ENCODE measurements at places on chromosomes 6 and 20. TPM values are rescaled to one million over a fixed set of nuclear protein-coding genes. Genes with fewer than 3 reads are reported as not detected.

- peak; percentile 31 for DNase-seq
Measured at GRCh38 chr20:47568019-47568418, 66.3 kb downstream of the NCOA3 start.

DNA sequence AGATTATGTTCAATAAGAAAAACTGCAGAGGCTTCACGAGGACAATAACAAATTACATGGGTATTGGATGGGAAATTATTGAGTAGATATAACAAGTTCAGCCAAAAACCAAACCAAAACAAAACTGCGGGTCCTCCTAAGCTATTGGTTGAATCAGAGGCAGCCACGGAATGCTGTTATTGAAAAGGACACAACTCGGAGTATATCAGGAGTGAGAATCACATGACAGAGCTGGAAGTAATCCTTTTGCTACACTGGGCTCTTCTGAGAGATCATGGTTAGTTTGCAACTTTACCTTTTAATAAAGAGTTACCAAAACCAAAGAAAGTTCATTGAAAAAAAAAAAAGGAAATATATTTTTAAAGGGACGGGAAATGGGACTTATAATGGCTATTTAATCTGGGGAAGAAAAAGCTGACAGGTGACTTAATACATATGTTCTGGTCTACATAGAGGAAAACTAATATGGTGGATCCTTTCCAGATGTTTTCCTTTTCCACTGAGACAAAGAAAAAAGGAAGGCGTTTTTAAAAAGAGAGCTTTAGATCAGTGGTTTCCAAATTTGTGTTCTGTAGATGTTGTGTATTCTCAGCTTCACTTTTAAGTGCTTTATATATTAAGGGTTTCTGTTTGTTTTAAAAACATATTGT is 6.9 kb upstream of the CITED2 start:
- DNase-seq = no peak

DNA sequence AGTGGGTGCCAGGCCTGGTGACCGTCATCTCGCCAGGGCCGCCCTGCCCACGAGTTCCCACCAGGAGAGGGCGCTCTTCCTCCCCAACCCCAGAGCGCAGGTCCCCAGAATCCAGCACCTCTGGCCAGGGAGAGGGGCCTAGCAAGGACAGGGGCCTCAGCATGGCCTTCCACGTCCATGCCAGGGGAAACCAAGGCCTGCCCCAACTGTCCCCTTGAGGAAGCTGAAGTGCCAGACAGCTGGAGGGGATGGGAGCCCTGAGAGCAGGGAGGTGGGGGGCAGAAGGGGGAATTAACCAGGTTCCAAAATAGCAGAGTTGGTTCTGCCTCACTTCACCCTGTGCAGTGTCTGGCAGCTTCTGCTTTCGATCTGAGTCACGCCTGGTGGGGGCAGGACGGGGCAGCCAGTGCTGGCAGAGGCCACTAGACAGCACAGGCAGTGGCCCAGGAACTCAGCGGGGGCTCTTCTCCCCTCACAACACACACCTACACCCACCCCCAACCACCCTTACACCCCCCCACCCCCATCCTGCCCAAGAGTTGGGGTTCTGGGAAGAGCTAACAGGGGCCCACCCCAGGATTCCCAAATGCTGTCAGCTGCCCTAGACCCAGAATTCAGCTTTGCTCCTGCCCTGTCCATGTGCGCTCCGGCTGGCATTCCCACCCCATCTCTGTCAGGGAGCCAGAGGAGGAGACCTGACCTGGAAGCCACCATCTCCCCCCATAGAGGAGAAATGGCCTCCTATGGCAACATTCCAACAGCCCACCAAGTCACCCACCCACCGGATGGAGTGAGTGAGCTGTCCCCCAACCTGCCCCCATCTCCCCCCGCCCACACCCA is 29.2 kb downstream of the TFEB start:
- DNase-seq = peak; percentile 90

GRCh38 chr6:169489563-169490245 is 212.1 kb downstream of the WDR27 start:
- DNase-seq = no peak

DNA sequence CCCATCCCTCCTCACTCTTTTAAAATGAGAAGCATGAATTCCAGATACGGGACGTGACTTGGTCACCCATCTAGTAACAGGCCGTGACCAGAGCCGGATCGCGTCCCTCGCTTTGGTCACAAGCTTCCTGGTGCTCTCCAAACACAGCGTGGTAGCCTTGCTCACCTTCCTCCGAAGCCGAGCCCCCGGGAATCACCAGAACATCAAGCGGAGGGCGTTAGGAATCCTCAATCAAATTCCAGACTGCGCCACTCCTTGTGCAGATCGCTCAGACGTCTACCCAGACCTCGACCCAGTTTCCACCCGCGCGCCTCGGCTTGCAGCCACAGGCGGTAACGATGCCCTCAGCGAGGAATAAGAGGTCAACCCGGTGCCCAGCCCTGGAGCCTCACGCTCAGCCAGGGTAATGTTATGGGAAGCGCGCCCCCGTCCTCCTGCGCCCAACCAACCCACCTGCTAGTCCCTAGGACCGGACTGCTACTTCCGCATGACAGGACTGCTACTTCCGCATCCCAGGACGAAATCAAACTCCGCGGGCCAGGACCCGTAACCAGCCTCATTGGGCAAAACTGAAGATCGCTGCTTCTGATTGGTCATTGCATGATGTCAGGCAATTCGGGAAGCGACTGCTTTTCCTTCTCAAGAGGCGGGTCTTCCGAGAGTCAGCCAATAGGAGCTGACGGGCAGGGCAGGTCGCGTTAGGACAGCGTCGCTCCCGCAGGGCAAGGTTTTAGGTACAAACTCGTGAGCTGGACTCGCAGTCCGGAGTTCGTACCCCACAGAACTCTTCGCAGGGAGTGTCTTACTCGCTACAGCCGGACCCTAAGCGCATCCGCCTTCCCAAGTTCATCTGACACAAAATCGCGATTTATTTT is at the start of gene MTFR2:
Gene MTFR2, minus strand, starts transcription at position 501 of the 875 bp plus-strand sequence. CDS start 1,212 bp downstream, outside the sequence.
- peak; percentile 94 for DNase-seq

DNA sequence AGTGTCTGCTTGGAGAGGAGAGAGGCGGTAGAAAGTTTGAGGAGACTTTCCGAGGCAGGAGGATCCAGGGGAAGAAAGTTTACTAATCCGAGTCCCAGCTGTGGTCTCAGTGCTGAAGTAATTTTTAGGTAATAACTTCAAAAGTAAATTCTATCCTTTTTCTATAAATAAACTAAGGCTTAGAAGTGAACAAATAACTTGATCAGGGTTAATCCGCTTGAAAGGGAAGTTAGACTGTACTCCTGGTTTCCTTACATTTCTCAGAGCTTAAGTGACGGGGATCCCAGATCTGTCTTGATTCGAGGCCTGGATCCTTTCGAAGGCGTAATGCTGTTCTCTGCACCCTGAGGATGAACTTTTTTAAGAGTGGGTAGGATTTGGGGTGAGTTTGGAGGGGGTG is 2.6 kb downstream of the STK35 start:
- no peak for DNase-seq

DNA sequence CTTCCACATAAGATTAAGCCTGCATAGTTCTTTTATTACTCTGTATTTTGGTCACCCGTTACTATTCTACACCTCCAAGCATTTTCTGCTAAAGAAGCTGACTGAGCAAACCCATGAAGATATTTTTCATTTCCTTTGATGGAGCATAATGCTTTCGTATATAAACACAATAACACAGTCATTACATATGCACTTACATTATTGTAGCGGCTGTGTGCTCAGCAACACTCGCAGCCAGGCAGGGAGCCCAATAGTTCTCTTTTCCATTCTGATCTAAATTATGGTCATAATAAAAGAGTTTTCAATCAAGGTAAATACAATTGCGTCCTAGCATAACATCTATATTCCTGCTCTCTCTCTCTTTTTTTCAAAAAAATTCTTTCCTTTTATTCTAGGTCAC is 69.6 kb upstream of the TFB1M start:
- DNase-seq = no peak

DNA sequence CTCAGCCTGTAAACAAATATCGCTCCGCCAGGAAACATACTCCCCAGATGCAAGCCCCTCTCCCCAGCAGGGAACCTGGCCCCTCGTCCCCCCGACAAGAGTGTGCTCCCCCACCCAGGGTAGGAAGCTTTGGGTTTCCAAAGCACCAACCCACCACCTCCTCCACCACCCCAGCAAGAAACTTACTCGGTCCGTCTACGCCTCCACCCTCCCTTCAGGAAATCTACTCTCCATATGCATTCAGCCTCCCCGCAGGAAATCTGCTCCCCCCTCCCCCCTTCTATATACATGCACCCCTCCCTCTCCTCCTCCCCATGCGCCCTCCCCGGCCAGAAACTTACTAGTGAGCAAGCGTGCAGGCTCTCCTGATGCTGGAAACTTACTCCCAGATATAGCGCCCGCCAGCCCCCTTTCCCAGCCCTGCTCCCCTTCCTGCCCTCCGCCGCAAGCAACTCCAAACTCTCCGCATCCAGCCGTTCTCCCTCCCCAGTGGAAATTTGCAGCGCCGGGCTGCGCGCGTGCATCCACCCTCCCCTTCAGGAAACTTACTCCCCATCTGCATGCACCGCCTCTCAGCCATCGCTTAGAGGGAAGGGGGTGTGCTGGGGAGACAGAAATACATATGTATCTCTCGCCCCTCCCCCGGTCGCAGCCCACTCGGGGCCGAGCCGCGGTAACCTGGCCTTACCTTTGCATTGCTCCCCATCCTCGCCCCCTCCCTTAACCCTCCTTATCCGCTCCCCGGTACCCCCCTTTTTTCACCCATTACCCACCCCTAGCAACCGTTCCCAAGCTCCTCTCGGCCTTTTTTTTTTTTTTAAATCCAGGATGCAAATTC is at the start of gene TRERF1:
Gene TRERF1, minus strand, starts transcription at position 594 of the 838 bp plus-strand sequence. CDS start 182,336 bp downstream, outside the sequence.
- peak; percentile 52 for DNase-seq

- DNase-seq = no peak
Measured at GRCh38 chr20:5933802-5934436, 16.4 kb downstream of the TRMT6 start.

- DNase-seq = no peak
Measured at GRCh38 chr6:75755704-75756103, 6.7 kb downstream of the MYO6 start.

DNA sequence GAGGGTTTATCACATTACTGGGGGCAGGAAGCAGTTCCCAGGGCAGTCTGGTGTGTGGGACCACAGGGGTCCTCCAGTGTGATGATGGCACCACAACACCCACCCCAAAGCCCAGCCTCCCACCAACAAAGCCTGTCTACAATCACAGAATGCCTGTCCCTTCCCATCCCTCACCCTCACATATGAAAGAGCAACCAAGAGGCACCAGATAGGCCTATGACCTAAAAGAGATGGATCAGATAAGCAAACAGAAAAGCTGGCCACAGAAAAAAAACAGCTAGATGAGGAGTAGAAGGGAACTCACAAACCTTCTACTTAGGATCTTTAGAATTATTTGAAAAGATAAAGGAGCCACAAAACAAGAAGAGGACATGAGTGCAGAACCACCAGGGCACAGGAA is 54.3 kb downstream of the SERAC1 start:
- no peak for DNase-seq

The KCNK16 gene
- total RNA-seq = not detected

The MMP24 gene
- 0.08 TPM for total RNA-seq

The OPRM1 gene
- total RNA-seq = not detected

Measured in heart left ventricle (tissue), 16 donors.